ENCODE measurements at places on chromosomes 11 and 22.
A peak's percentile ranks its signal among the peaks of the same experiment; 100 is the strongest.

DNA sequence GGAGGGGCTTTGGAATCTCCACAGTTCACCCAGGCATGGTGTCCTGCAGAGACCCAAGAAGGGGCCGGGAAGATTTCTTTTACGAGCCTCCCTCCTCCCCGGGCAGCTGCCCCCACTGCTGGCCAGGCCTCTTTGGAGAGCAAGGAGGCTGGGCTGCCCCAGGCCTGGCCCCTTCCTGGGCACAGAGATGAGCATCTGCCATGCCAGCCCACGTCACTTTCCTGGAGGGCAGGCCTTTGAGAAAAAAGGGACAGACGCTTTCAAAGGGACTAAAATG lies 60.5 kb upstream of the FGF3 start:
- no peak for DNase-seq

GRCh38 chr11:87397011-87397865 lies 359.5 kb downstream of the TMEM135 start:
- no peak for DNase-seq

- no peak for DNase-seq
These were observed 31.4 kb downstream of the HSPA8 start for GRCh38 chr11:123030517-123030916.

DNA sequence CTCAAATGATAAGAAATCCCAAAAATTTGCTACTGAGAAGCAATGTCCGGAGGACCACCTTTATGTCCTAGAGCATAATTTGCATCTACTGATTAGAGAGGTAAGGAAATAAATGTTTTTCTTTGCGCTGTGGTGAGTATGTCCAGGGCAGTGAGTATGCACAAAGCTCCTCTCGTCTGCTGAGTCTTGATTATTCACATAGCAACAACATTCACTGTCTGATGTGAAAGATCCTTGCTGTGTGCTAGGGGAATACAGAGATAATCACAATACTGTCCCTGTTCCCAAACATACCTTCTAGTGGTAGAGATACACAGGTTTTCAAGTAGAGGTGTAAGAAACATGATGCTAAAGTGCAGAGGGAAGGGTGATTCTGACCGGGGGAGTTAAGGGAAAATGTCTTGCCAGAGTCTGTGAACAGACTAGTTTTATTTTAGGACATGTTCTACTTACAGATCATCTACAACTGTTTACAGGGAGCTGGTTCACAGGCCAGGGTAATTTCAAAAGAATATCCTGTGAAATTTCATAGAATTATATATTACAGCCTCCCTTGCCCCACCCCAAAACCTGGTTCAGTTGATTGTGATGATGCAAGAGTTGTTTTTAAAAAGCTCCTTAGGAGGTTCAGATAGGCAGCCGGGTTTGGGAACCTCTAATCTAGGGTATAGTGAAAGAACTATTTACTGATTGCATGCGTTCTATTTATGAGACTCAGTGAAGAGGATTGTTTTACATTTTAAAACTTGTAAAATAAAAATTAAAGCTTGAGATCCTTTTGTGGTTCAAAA lies 12.6 kb downstream of the MED17 start:
- no peak for DNase-seq

GRCh38 chr22:43301866-43302265 lies 41.3 kb downstream of the SCUBE1 start:
- DNase-seq, result no peak

DNA sequence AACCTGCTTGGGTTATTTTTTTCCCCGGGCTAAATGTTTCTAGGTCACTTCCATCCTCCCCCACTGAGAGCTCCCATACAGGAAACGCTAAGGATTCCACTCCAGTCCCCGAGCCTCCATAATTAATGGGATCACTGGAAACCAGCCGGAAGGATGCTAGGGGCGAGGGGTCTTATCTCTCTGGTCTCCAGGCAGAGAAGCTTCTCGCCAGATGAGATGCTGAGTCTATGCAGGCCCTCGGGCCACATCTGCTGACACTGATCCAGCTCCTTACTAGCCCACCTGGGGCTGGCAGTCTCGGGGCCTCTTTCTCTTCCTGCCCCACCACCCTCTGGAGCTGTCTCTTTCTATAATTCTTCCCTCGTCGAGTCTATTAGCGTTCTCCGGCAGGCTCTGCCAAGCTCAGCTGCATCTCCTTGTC lies 125.9 kb upstream of the SYT13 start:
- DNase-seq, result no peak

GRCh38 chr11:73187854-73188253 lies 30.2 kb upstream of the P2RY2 start:
- no peak for DNase-seq

GRCh38 chr11:45918331-45918941 lies 759 bp upstream of the PEX16 start:
- peak; percentile 88 for DNase-seq

GRCh38 chr11:120385110-120385509 lies 48.9 kb downstream of the ARHGEF12 start:
- DNase-seq, result no peak

DNA sequence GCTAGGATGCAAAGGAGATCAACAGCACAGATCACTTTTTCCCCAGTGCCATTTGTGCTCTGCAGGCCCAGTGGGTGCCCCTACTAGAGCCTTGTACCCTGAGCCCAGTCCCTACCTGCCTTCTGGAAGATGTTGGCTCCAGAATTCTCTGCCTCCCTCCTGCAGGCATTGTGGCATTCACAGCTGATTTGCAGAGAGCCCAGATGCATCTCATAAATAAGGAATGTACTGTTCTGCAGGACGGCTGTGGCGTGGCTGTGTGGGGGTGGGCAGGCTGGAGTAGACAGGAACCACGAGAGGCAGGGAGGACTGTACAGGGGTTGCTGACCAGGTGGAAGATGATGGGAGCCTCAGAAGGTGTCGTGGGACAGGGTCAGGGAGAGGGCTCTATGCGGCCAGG lies 11.2 kb upstream of the MIAT start:
- peak; percentile 46 for DNase-seq

GRCh38 chr11:62554387-62555167 lies 8.0 kb upstream of the AHNAK start:
- DNase-seq, result no peak

DNA sequence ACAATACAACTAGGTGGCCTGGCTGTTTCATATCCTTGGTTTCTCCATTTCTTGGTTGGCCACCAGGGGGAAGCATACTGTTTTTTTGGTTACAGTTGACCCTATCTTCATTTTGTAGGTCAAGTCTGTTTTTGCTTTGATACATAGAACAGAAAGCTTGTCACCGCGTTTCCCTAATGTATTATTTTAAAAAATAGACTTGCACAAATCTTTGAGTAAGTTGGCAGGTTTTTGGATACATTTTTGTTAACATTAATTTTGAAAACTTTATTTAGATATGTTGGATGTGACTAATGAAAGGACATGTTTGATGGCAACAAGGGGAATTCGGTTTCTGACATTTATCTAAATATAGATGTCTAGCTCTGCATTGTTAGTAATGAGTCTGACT lies 3.0 kb downstream of the NCR3LG1 start:
- peak; percentile 63 for DNase-seq
